Stimulated activated CD4-positive, alpha-beta T cell treated with anti-CD3 and anti-CD28 coated beads, Interleukin-1b, Interleukin-23, amount 100 ng/mL, for 4 hours (primary cell): ENCODE measurements at places on chromosomes 11 and 22.

GRCh38 chr22:42960531-42961399 lies 54.2 kb downstream of the PACSIN2 start:
- DNase-seq: no peak

DNA sequence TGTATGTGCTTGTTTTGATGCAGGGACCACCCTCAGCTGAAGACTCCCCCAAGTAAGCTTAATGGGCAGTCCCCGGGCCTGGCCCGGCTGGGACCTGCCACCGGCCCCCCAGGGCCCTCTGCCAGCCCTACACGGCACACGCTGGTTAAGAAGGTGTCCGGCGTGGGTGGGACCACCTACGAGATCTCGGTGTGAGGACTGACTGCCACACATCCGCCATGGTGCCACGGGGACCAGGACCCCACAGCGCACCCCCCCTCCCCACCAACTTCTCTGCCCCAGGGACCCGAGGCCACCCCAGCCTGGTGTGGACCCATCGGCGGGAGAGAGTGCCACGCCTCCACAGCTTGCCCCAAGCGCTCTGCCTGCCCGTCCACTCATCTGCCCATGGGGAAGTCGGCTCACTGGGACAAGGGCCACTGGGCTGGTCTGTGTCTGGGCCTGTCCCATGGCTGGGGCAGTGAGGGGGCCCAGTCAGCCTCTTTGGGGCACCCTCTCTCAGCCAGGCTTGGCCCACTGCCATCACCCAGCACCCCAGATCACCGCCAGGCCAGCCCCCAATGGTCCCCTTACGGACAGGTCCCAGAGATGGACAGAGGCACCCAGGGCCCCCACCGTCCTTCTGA lies 5.5 kb downstream of the CCDC188 start:
- DNase-seq: no peak

- DNase-seq: no peak
These were observed 67.5 kb downstream of the DDX10 start for GRCh38 chr11:108732395-108732794.

- DNase-seq: no peak
These were observed 87.3 kb upstream of the MYO18B start for GRCh38 chr22:25654676-25655075.

GRCh38 chr22:41931701-41932269 lies 5.2 kb upstream of the TNFRSF13C start:
- no peak for DNase-seq

DNA sequence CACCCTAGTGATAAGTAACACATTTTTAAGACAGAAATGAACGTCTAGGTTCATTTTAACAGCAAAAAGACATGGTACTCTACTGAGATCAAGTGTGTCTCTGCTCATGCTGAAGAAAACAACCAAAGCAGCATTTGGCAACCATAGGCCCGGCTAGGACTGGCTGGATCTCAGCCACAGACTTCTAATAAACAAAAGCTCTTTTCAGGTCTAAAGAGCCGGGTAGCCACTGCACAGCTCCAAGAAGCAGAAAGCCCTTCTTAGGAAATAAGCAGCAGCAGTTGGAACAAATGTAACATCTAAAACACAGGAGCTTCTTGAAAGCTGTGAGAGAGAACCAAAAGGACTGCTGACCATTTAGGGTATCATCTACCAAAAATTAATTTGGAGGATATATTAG lies 37.6 kb downstream of the PITPNB start:
- no peak for DNase-seq

- no peak for DNase-seq
These were observed 26.1 kb upstream of the CHRM4 start for GRCh38 chr11:46417711-46418110.
